Caco-2 (cell line): ENCODE measurements at places on chromosomes 7 and 10.

DNA sequence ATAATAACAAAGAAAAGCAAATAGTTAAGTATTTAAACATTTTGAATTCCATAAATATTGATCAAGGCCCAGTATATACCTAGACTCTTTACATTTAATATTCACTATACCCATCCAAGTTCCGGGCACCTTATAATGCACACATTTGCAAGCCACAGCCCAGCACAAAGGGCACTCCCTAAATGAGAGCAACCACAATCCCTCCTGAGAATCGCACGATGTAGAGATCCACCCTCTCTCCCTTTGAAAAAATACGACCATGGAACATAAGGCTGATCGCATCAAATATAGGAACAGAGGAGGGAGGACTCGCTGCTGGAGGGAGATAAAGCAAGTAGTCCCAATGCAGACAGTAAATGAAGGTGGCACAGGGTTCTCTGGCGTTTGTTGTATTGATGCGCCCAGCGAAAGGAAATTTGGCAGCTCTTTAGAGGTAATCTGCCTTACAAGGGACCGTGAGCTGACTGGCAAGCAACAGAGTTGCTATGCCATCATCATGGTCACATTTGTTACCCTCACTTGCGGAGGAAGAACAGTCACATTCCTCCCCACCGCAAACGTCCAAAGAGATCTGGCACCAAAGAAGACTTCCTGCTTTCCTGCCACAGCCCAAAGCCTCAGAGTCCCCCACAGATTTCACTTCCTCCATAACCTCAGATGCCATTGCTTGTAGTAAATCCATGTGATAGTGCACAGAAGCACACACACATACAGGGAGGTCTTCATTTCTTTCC lies 16.1 kb upstream of the TAS2R40 start:
- no peak for DNase-seq

DNA sequence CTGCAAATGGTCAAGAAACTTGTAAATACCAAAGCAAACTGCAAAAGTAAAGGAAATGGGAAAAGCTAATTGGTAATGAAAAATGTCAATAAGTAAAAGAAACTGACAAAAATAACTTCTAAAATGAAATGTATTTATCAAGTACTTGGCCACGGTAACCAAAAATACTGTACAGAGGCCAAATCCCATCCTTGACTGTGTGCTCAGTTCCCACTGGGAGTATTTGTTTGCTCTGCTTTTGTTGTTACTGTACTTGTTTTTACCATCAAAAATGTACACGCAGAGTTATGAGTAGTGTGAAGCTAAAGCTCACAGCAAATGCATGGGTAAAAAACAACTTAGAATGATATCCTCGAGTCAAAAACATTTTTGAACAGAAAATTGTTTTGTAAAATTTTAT lies 31.1 kb downstream of the ENKUR start:
- DNase-seq: no peak

GRCh38 chr10:127991543-127992255 lies 84.8 kb downstream of the PTPRE start:
- DNase-seq: no peak

GRCh38 chr7:154918741-154919140 lies 84.2 kb downstream of the PAXIP1 start:
- no peak for DNase-seq

- no peak for DNase-seq
Observed at GRCh38 chr7:105222953-105223352, 165.8 kb downstream of the SRPK2 start.
